ENCODE measurements at places on chromosomes 3 and 15.

- DNase-seq, result peak; percentile 69
These were observed 126.7 kb downstream of the MYLK start for GRCh38 chr3:123757281-123757940.

DNA sequence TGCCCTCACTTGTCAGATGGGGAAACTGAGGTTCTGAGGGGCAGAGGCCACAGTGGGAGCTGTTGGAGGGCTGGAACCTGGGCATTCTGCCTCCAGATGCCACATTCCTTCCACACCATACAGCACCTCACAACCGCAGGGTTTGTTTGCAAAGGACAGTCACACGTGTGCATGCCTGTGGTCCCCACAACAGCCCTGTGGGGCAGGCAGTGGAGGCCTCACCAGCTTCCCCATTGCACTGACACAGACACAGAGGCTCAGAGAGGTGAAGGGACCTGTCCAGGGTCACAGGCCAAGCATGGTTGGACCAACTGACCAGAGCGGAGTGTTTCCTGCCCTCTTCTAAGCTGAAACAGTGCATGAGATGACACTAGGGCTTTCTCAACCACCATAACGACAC is 75.2 kb upstream of the SEC13 start:
- DNase-seq, result no peak

DNA sequence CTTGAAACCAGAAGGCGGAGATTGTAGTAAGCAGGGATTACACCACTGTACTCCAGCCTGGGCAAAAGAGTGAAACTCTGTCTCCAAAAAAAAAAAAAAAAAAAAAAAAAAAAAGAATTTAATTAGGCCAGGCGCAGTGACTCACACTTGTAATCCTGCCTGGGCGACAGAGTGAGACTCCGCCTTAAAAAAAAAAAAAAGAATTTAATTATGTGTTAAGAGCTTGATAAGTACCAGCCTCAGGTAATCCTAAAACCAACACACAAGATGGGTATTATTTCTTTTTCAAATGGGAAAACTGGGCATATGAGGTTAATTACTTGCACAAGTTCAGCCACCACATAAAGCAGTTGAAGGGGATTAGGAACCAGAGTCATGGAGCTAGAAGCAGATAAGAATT is 49.0 kb downstream of the PBRM1 start:
- DNase-seq, result peak; percentile 76

- DNase-seq, result no peak
These were observed 143.3 kb upstream of the AGTR1 start for GRCh38 chr3:148554367-148554766.

DNA sequence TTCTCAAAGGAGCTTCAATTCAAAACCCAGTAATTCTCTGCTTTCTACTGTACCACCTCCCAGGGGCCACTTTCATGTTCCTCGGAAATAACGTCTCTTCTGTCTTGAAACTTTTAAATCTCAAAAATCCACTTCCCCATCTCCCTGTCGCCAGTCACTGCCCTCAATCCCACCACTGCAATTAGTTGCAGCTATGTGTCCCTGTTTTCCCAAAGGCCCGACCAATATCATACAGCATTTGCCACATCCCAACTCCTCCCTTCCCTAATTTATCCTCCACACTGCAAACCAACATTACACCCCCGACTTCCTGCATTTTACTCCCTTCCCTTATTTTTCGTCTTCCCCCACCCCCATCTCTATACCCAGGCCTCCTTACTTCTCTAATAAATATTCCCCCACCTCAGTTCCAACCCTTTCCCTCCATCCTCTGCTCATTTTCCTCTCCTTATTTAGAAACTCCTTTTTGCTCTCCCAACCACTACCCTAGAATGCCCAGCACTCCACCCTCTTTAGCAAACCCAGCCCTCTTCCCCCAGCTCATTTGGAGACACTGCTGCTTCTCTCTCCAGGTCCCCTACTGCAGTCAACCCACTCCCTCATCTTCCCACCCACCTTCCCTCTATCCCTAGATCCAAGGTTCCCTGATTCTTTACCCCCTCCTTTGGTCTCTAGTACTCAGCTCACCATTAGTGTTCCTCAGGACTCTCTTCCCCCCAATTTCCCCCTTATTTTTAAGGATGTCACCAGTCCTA is 1.1 kb downstream of the NPTN start:
- DNase-seq, result peak; percentile 59
